ENCODE measurements at places on chromosomes 5 and 9.

DNA sequence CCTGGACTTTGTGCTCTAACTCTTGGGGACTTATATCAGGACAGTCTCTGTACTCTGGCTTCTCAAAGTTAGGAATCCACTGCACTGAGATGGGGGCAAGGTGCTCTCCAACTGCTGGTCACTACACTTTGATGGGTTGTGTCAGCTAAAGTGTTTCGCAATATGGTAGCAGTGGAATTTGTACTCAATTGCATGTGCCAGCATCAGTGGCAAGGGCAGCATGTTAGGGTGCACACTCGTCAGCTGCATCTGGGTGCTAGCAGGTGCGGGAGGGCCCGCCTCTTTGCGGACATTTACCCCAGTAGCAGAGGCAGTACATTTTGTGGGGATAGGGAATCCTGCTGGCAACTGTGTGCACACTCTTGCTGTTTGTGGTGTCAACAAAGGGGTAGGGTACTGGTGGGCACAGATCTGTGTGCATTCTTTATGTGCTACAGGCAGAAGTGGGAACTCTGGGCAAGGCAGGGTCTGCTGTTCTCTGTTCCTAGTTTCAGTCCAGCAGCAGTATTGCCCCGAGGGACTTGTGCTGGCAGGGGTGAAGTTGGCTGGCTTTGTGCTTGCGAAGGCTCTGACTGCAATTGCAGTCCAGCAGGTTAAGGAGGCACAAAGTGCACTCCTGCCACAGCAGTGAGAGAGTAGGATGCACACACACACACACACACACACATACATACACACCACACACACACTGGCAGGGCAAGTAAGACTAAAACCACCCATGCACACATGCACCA is 924.8 kb upstream of the CDH9 start:
- DNase-seq = no peak

- DNase-seq = peak; percentile 51
Measured at GRCh38 chr9:109817846-109818472, 38.0 kb downstream of the PALM2AKAP2 start.

DNA sequence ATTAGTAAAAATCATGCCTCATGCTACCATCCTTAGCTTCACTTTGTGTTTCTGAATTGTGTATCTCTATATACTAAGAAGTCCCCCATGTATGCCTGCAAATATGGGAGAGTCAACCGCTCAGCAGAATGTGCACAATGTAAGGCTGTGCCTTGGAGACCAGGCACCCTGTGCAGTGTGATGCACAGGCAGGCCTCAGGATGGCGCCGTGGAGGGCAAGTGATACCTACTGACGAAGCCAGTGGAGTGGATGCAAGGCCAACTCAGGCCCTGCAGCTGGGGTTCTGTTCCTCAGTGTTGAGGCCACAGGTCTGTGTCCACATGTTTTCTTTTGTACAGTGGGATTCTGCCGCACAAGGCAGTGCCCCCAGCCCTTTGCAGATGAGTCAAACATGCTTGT is 28.4 kb downstream of the SYK start:
- DNase-seq = no peak

DNA sequence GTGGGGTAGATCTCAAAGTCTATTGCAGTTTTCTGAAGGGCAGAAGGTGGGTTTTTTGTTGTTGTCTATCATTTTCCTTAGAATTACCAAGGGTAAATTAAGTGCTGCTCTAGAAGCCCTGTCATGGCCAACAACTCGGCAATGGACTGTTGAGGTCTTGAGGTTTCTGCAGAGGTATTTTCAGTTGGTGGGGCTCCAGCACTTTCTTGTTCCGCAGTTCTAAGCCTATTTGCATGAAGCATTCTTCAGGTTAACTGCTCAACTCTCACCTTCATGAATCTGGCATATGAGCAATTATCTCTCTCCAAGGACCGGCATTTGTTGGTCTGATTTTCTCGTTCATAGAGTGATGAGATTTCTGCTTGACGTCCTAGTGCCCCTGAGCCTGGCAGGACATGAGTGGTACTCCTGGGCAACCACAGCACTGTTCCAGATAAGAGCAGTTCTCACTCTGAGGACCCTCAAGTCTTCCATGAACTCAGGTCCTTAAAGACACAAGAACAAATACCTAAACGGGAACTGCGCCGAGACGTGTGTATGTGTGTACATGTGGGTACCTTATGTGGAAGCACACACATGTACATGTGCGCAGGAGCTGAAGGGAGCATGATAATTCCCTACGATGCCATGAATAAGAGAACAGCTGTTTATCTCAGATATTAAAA is 544.5 kb downstream of the CSNK1G3 start:
- DNase-seq = no peak

GRCh38 chr9:114156657-114157421 is 1.5 kb downstream of the COL27A1 start:
- no peak for DNase-seq

DNA sequence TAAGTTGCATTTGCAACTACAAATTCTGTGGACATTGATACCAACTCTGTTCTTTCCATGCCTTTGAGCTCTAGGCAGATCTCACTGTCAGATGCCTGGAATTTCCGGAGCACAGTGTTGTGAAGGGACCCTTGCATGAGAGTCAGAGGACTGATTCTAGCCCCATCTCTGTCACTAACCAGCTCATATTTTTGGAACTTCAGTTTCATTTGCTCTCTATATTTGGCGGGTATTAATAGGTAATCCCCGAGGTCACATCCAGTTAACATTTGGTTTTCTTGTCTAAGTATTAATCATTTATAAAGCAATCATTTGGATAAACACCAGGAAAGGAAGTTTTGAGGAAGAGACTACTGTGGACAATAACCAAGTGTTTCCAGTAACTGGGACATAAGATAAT is 115.7 kb downstream of the MAN2A1 start:
- DNase-seq = no peak

Measured in KG1 (cell line).